ENCODE measurements at places on chromosomes 2 and 18. TPM values are rescaled to one million over a fixed set of nuclear protein-coding genes. Genes with fewer than 3 reads are reported as not detected.

DNA sequence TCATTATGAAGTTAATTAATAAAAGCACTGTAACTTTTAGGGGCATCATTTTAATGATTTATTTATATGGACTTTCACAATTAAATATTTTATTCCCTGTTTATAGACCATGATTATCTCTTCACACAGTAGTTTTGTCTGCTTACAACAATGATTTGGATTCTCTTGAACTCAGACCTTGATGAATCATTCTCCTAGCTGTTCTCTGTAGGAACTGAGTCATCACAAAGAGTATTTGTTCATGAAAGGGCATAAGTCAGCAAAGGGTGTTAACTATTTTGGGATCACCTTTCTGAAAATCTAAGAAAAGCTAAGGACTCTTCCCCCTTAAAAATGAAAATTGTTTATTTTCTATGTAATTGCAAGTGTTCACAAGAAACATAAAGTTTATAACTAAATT, 461.1 kb upstream of the UBE2E3 start:
- no peak for DNase-seq
- no peaks in the 10 kb centered on the region for H3K27me3 ChIP-seq

GRCh38 chr2:239549711-239550255, 149.0 kb upstream of the HDAC4 start:
- H3K27ac ChIP-seq, result no peak overlapping the region
- no peaks in the 10 kb centered on the region for H3K4me1 ChIP-seq
- no peaks in the 10 kb centered on the region for H3K36me3 ChIP-seq
- no peak for DNase-seq

The CACNB4 gene
- total RNA-seq, result 10.9 TPM

GRCh38 chr2:239409976-239410375, 9.2 kb upstream of the HDAC4 start:
- H3K27me3 ChIP-seq, result no peaks in the 10 kb centered on the region
- H3K4me1 ChIP-seq, result no peaks in the 10 kb centered on the region
- no peak overlapping the region for H3K4me3 ChIP-seq
- no peak for DNase-seq
- no peaks in the 10 kb centered on the region for H3K36me3 ChIP-seq

- no peak overlapping the region for H3K27ac ChIP-seq
- H3K4me3 ChIP-seq, result no peak overlapping the region
- DNase-seq, result no peak
Measured at GRCh38 chr2:139271149-139271548, 491.0 kb upstream of the NXPH2 start.

- H3K27me3 ChIP-seq, result no peaks in the 10 kb centered on the region
- DNase-seq, result no peak
- no peak overlapping the region for H3K4me3 ChIP-seq
- H3K4me1 ChIP-seq, result no peaks in the 10 kb centered on the region
Measured at GRCh38 chr2:10141736-10142639, 19.4 kb downstream of the RRM2 start.

DNA sequence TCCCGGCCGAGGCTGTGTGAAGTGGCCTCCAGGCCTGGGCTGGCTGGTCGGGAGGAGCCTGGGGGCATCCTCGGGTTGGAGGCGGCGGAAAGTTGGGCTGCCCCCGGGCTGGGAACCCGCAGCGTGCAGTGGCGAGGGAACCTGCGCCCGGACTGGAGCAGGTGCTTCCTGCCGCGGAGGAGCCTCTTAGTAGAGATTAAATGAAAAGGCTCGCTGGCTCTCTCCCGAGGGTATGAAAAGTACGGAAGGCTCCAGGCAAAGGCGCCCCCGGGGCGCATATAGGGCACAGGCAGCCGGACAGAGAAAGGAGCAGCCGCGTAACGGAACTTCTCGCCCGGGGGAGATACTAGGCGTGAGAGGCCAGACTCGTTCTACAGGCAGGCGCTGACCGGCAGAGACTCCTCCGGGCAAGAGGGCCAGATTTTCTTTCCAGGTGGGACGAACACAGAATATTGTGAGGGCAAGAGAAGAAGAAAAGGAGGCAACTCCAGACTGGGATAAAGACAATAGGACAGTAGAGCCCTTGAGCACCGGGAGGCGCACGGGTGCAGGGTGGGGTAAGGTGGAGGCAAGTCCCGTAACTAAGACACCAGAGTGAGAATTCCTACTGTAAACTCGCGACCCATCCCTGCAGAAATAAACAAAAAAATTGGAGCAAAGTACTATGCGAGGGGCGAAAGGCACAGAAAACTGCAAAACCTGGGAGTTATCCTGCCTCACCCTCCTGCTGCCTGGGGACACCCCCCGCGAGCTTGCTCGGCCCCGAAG, 816 bp downstream of the CDH2 start:
- H3K36me3 ChIP-seq, result no peaks in the 10 kb centered on the region
- peak overlapping the region; percentile 92 for H3K27ac ChIP-seq
- peak; percentile 17 for DNase-seq
- H3K4me1 ChIP-seq, result peaks cover 11% of the 10 kb centered on the region
- H3K27me3 ChIP-seq, result peaks cover 52% of the 10 kb centered on the region
- H3K4me3 ChIP-seq, result no peak overlapping the region

DNA sequence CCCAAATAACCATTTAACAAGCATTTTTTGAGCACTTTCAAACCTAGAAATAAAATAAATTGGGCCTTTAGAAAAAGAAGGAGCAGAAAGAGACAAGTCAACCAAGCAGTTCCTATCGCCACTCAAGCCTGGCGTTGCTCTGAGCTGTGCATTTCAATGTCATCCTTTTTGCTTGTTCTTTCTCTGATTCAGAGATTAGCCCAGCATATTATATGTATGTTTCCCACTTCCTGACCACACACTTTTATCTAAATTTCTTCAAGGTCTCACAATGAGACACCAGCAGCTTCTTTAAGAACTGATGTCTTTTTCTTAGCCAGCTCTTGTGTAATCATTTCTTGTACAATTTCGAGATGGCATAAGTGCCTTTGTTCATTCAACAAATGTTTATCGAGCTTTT, 344.5 kb upstream of the ID2 start:
- no peak for DNase-seq
- H3K27ac ChIP-seq, result no peak overlapping the region
- no peak overlapping the region for H3K4me3 ChIP-seq
- H3K36me3 ChIP-seq, result no peaks in the 10 kb centered on the region

DNA sequence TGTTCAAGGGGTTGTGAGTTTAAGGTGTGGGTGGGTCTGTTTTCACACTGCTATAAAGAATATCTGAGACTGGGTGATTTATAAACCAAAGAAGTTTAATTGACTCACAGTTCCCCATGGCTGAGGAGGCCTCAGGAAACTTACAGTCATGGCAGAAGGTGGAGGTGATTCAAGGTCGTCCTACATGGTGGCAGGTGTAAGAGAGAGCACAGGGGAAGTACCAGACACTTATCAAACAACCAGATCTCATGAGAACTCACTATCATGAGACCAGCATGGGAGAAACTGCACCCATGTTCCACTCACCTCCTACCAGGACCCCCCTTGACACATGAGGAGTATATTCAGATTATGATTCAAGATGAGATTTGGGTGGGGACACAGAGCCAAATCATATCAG, 38.0 kb downstream of the RHBDD1 start:
- H3K36me3 ChIP-seq, result peaks cover 2% of the 10 kb centered on the region
- H3K27me3 ChIP-seq, result no peaks in the 10 kb centered on the region
- no peak for DNase-seq
- no peak overlapping the region for H3K27ac ChIP-seq
- no peaks in the 10 kb centered on the region for H3K4me1 ChIP-seq

DNA sequence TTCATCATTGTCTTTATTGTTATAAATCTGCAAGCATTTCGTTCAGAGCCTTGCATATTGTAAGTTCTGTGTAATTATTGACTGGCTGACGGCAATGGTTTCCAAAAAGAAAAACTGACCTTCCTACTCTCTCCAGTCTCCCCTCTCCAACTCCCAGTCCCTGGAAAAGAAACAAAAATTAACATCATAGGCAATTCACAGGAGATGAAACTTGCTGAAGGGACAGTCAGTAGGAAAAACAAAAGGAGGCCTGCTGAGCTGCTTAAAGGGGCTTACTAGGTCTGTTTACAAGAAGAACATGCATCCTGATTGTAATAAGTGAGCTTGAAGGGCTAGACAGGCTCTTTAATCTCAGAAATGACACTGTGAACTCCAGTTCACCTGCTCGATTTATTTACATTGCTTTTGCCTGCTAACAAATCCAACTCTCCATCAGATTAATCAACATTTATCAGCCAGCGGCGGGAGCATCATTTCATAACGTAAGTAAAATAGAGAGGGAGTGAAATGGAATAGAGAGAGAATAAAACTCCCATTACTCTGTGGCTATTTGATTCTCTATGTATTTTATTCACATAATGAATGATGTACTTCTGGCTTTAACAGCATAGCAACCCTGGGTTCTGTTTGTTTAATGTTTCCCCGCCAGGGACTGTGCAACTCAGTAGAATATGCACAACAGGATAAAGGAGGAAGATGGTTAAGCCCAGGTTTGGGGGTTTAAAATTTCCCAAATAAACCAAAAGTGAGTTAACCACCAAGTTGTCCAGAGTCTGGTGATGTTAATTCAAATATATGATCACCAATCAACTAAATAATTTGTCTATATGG, 256.7 kb upstream of the SETBP1 start:
- H3K36me3 ChIP-seq, result no peaks in the 10 kb centered on the region
- H3K4me3 ChIP-seq, result no peak overlapping the region
- peaks cover 23% of the 10 kb centered on the region for H3K4me1 ChIP-seq
- no peaks in the 10 kb centered on the region for H3K27me3 ChIP-seq
- DNase-seq, result peak; percentile 27

GRCh38 chr2:238920053-238920452, 72.2 kb downstream of the TWIST2 start:
- H3K27me3 ChIP-seq, result no peaks in the 10 kb centered on the region
- H3K4me1 ChIP-seq, result no peaks in the 10 kb centered on the region
- H3K36me3 ChIP-seq, result no peaks in the 10 kb centered on the region
- no peak overlapping the region for H3K4me3 ChIP-seq

GRCh38 chr18:63043516-63043915, 276.1 kb downstream of the BCL2 start:
- H3K4me3 ChIP-seq, result no peak overlapping the region
- no peaks in the 10 kb centered on the region for H3K36me3 ChIP-seq
- DNase-seq, result no peak

The REL gene
- total RNA-seq, result 26.9 TPM

- DNase-seq, result no peak
- H3K4me3 ChIP-seq, result no peak overlapping the region
- H3K36me3 ChIP-seq, result no peaks in the 10 kb centered on the region
- H3K27ac ChIP-seq, result no peak overlapping the region
- no peaks in the 10 kb centered on the region for H3K27me3 ChIP-seq
Measured at GRCh38 chr18:14976736-14977430, 228.9 kb downstream of the ANKRD30B start.

DNA sequence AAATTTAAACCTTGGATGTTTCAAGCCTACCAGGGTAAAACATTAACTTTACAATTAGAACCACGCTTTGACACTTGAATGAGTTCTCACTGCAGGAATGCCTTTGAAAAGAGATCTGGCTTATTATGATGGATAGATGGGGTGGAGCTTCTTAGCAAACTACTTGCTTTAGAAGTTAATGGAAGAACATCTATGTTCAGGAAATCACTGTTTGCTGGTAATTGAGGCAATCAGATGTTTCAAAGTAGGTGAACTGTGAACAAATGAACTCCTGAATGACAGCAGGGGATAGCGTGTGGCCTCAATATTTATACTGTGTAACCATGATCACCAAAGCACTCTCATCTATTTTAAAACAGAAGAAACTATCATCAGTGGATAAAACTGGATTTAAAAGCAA, 383.6 kb downstream of the PIK3C3 start:
- H3K36me3 ChIP-seq, result no peaks in the 10 kb centered on the region
- no peaks in the 10 kb centered on the region for H3K4me1 ChIP-seq
- H3K4me3 ChIP-seq, result no peak overlapping the region

- H3K27me3 ChIP-seq, result no peaks in the 10 kb centered on the region
- no peaks in the 10 kb centered on the region for H3K36me3 ChIP-seq
- H3K27ac ChIP-seq, result no peak overlapping the region
- no peak overlapping the region for H3K4me3 ChIP-seq
Measured at GRCh38 chr2:27573452-27573851, 9.4 kb upstream of the ZNF512 start.

The CLIP4 gene
- total RNA-seq, result 30.1 TPM

DNA sequence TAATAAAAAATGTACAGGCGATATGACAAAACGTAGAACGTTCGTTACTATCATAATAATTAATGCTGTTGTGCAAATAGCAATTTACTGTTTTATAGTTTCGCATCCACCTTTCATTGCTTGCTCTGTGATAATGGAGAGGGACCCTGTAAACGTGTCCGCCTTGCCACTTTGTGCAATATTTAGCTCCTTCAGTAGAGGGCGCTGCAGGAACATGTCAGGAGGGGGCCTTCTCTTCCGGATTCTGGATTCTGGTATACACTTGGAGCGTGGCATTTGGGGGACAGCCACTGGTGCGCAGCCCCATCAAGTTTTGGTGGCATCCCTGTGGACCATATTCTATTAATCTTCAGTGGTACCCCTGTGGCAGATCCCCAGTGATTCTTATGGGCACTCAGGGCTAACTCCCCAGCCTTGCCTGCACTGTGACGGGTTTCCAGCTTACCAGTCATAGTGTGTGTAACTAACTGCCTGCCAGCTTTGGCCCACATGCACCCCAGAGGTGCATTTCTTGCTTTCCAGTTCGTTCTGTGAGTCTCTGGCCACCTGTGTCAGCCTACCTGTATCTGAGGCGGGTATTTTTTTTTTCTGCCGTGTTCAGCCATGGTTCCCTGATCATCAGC, 140.3 kb downstream of the CYRIA start:
- H3K27ac ChIP-seq, result no peak overlapping the region
- no peak overlapping the region for H3K4me3 ChIP-seq
- H3K4me1 ChIP-seq, result no peaks in the 10 kb centered on the region
- no peak for DNase-seq

GRCh38 chr18:44693030-44693784, 12.5 kb downstream of the SETBP1 start:
- no peak for DNase-seq
- no peak overlapping the region for H3K27ac ChIP-seq
- H3K4me3 ChIP-seq, result no peak overlapping the region

The IL18R1 gene
- total RNA-seq, result 7.5 TPM

DNA sequence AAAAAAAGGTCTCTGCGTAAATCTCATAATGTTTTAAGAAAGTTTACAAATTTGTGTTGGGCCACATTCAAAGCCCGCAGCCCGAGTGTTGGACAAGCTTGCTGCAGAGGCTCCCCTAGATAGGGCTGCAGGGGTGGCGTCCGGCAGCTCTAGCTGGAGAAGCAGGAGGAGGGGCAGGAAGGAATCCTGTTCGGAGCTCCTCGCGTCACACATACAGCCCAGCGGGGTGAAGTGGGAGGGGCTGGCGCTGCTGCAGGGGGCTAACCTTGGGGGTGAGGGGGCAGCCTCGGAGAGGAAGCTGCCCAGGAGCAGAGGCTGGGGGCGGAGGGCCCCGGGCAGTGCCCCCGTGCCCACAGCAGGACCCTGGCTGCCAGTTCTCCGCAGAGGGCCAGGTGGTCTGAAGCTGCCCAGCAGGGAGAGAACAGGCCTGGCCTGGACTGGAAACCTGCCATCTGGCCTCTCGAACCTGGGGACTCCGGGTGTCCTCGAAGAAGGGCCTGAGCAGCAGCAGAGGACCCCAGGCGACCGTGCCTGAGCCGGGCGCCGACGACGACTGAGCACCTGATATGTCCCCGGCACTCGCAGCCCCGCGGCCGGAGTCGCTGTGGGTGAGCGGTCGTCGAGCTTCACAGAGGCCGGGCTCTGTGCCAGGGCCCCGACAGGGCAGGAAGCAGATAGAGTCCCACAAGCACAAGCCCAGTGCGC, 2.6 kb upstream of the GPR35 start:
- no peaks in the 10 kb centered on the region for H3K27me3 ChIP-seq
- peak; percentile 55 for DNase-seq
- H3K36me3 ChIP-seq, result no peaks in the 10 kb centered on the region
- H3K4me3 ChIP-seq, result no peak overlapping the region
- no peak overlapping the region for H3K27ac ChIP-seq
